ENCODE measurements at places on chromosomes 12 and 14.
A peak's percentile ranks its signal among the peaks of the same experiment; 100 is the strongest.

- DNase-seq, result peak; percentile 6
Observed at GRCh38 chr12:27434673-27435565, 11.6 kb upstream of the SMCO2 start.

DNA sequence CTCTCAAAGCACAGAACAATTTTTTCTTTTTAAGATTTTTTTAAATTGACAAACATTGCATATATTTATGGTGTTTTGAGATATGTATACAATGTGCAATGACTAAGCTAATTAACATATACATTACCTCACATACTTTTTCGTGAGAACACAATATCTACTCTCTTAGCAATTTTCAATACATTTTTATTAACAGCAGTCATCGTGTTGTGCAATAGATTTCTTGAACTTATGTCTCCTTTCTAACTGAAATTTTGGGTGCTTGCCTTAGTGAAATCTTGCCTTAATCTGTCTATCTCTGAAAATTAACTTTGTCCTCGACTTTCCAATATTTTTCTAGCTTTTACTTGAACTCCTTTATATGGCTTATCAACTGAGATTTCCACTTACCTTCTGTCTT lies 6.8 kb downstream of the OR10A7 start:
- DNase-seq, result no peak

DNA sequence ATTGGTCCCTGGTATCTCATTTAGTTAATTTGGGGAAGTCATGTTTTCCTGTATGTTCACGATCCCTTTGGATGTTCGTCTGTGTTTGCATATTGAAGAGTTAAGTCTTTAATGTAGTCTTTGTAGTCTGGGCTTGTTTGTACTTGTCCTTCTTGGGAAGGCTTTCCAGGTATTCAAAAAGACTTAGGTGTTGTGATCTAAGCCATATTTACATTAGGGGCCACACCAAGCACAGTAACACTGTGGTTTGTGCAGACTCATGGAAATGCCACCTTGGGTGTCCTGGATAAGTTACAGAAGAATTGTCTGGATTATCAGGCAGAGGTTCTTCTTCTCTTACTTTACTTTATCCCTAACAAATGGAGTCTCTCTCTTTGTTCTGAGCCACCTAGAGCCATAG lies 380.3 kb downstream of the CCER1 start:
- DNase-seq, result no peak

- peak; percentile 94 for DNase-seq
Observed at GRCh38 chr12:131865180-131865875, 29.1 kb upstream of the ULK1 start.

GRCh38 chr12:1776170-1776921 lies 44.0 kb upstream of the LRTM2 start:
- peak; percentile 72 for DNase-seq

GRCh38 chr12:107845980-107846659 lies 71.6 kb downstream of the ASCL4 start:
- DNase-seq, result no peak

- no peak for DNase-seq
Observed at GRCh38 chr12:117097159-117097558, 2.1 kb downstream of the TESC start.

DNA sequence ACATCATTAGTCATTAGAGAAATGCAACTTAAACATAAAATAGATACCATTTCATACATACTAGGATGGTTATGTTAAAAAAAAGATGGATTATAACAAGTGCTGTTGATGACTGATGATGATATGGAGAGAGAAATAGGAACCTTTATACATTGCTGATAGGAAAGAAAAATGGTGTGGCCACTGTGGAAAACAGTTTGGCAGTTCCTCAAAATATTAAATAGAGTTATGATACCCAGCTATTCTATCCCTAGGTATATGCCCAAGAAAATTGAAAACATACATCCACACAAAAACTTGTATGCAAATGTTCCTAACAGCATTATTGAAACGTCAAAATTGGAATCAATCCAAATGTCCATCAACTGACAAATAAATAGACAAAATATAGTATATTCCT lies 170.1 kb downstream of the ADAMTS20 start:
- DNase-seq, result no peak

GRCh38 chr12:120720234-120720986 lies 5.2 kb upstream of the ACADS start:
- no peak for DNase-seq

DNA sequence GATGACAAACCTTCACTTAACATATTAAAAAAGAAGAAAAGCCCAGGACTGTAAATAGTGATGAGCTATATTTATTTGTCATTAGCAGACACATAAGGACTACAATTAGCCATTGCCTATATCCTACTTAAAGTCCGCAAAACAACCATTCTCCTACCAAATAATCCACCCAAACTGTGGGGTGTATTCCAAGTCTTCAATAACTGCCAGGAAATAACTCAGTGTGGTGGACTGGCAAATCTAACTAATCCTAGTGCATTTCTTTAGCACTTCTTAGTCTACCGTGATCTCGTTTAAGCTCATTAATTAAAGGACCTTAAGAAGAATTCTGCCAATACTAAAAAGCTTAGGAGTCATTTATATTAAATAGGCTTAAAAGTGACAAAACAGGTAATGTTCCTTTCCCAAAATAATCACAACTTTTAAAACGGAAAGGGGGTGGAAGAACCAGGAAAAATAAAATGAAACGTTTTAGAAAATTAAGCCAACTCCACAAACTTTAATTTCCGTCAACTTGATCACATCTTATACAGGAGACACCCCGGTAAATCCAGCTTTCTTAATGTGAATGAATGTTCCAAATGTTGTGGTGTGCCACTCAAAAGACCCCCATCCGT lies 1.8 kb downstream of the NOVA1 start:
- DNase-seq, result no peak

DNA sequence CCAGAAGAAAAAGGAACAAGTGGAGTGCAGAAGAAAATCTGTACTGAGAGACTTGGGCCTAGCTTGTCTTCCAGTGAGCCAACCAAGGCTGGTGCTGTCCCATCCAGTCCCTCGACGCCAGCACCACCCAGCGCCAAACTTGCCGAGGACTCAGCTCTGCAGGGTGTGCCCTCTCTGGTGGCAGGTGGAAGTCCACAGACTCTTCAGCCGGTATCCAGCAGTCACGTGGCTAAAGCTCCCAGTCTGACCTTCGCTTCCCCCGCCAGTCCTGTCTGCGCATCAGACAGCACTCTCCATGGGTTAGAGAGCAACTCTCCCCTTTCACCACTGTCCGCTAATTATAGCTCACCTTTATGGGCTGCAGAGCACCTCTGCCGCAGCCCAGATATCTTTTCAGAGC lies 15.6 kb downstream of the CIPC start:
- DNase-seq, result no peak

DNA sequence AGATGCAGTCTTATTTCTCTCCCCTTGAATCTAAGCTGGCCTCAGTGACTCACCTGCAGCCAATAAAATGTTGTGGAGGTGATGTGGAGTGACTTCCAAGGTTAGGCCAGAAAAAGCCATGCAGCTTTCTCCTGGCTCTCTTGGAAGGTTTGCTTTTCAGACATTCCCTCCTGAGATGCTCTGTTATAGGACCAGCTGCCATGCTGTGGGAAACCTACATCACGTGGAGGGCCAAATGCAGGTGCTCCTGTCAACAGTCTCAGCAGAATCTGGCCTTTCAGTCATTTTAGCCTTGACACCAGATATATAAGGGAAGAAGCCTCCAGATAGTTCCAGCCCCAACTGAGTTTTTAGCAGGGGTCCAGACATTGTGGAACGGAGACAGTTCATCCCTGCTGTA lies 38.1 kb upstream of the DACT1 start:
- DNase-seq, result no peak

DNA sequence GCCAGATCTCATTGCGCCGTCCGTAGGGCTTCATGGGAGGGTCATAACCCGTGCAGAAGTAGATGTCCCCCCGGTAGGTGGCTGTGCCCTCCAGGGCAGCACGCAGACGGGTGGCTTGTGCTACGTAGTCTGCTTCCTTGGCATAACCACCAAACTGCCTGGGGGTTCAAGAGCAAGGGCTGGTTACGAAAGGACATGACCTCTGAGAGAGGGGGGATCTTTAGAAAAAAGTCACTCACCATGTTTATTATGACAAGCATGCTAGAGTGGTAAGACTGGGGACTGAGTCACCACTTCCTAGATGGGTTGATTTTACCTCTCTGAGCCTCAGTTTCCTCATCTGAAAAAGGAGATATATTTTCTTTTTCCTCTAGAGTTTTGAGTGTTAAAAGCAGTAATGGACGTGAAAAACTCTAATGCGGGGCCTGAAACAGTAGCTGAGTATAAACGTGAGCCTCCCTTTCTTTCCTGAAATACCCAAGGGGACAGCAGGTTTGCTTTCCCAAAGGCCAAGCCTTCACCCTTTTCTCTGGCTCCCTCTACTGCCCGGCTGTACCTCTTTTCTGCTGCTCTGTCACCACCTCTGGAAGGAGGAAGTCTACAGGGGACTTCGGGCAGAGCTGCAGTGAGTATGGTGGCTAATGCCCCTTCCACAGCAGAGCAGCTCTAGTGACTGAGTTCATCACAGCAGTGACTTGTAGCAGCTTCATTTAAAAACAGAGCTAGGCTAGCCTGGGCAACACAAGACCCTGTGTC lies 23.5 kb upstream of the GPRC5D start:
- peak; percentile 15 for DNase-seq
